NT2/D1 (cell line): ENCODE measurements at places on chromosomes 4 and X.

GRCh38 chrX:137040113-137040794 is 6.5 kb upstream of the GPR101 start:
- no peak for DNase-seq

DNA sequence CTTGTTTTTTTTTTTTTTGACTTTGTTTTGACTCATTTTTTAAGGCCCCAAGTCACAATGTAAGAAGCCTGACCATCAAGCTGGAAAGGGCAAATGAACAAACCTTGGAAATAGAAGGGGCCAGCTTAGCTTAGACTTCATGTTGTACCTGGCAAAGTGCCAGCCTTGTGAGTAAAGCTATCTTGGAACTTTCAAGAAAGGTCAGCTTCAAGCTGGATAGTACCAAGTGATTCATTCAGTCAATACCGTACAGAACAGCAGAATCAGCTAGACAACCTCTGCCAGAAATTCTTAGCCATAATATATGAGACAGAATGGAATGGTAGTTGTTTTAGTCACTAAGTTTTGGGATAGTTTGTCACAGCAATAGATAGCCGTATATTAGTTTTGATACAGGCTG is 1492.2 kb upstream of the TENM3 start:
- no peak for DNase-seq

DNA sequence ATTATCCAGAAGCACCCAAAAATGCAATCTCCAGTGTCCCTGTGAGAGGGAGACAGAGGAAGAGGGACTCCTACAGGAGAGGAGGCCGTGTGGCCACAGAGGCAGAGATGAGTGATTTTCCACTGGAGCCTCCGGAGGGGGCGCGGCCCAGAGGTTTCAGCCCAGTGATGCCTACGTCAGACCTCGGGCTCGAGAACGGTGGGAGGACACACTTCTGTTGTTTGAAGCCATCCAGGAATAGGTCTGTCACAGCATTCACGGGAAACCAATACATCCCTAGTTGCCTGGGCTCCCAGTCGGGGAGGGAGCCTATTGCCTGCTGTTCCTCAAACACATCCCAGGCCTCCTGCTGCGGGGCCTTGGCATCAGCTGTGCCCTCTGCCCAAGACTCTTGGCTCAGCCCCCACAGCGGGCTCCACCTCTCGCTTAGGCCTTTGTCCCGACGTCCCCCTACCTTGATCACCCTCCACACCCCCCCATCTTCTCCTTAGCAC is 39.2 kb upstream of the HMX1 start:
- no peak for DNase-seq

DNA sequence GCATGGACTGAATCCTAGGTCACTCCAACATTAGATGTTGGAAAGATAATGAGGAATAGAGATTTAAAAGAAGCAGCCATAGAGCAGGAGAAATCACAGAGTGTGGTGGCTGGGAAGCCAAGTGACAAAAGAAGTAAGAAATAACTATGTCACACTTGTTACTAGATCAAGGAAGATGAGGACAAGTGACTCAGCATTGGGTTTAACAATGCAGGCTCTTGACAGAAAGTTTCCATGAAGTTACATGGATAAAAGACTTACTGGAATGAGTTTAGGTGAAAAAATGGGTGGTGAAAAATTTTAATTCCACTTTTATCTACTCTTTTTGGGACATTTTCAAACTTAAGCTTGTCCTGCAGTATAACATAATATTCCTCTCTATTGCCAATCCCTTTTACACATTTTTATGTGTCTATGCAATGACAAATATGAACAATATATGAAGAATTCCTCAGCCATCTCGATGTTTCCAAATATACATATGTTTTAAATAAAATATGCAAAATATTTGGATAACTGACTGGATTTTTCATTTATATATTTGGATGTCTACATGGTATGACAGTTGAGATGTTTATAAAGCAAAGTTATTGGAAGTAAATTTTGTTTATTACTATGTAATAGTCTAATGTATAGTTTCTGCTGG is 462.6 kb downstream of the IL15 start:
- DNase-seq = no peak

DNA sequence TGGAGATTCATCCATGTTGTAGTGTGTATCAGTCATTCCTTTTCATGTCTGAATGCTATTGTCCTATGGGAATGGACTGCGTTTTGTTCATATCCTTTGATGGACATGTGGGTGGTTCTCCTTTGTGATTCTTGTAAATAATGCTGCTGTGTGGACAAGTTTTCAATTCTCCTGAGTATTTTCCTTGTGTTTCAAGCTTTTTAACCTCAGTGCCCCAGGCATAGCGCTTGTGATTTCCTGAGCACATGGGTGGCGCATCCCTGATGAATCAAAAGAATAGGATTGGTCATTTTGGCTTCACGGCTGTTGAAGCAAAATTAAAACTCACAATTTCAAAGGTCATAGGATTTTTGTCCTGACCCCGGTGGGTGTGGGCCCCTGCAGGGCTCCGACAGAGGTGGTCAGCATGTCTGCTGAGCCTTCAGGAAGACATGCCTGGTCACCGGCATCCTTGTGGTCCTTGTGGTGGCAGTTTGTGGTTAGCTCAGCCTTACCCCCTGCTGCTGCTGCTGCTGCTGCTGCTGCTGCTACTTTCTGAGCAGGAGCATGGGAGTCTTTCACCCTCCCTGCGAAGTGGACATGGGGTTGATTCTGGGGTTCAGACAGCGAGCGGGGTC is 30.0 kb downstream of the SHROOM2 start:
- DNase-seq = no peak

DNA sequence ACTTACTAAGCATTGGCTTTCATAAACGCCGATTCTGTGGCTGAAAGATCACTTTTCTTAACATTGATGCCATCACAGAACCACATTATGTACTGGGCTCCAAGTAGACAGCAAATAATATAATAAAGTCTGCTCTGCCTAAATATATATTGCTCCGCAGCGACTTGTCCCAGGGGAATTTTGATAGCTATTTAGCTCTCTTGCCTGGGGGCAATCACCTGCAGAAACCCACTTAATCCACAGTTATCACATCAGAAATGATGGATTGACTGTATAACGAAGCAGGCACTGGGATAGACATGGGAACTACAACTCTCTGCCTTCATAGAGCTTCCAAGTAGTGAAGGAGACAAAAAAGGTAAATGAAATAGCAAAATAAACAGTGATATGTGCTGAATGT is 48.0 kb upstream of the MYOZ2 start:
- DNase-seq = no peak
